CD8-positive, alpha-beta memory T cell (primary cell): ENCODE measurements at places on chromosomes 5 and 9. TPM values are rescaled to one million over a fixed set of nuclear protein-coding genes. Genes with fewer than 3 reads are reported as not detected.

DNA sequence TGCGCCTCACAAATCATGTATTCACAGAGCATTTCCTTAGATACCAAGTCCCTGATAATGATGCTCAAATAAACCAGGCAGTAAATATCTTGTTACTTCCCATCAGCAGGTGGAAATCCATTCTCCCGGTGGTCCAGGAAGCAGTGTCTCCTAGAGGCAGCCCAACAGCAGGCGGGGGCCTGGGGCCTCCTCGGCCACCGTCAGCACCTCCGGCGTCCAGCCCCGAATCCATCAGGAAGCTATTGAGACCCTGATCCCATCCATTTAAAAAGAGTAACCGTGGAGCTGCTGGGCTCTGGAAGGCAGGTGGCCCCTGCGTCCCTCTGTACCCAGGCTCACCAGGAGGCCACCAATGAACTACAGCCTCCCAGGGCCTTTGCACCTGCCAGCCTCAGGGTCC, 54.0 kb downstream of the VAV2 start:
- DNase-seq = no peak

GRCh38 chr5:54621048-54621447, 103.5 kb downstream of the SNX18 start:
- DNase-seq = no peak

DNA sequence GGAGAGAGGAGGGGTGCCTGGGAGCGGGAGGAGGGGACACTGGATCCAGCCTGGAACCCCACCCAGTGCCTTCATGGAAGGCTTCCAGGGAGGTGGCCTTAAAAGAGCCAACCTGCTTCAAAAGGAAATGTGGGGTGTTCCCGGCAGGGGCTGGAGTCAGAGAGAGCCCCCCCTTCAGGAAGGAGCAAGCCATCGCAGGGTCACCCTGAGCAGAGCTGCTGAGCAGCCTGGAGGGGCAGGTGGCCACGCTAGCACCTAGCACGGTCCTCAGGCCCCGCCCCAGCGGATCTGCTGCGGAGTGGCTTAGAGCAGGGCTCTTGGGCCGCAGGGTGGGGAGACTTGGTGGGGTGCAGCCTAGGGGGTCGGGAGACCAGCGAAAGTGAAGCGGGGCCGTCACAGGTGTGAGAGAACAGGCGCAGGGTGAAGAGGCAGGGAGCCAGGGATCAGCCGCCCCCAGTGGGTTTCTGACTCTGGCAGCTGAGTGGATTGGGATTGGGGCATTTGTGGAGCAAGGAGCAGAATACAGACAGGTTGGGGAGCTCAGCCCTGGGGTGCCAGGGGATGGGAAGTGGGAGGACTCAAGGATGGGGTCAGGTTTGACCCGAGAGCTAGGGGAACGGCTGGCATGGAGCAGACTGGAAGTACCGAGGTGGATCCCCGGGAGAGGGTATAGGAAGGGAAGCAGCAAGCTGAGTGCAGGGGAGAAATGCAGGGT, 1.5 kb downstream of the LCN2 start:
- no peak for DNase-seq

DNA sequence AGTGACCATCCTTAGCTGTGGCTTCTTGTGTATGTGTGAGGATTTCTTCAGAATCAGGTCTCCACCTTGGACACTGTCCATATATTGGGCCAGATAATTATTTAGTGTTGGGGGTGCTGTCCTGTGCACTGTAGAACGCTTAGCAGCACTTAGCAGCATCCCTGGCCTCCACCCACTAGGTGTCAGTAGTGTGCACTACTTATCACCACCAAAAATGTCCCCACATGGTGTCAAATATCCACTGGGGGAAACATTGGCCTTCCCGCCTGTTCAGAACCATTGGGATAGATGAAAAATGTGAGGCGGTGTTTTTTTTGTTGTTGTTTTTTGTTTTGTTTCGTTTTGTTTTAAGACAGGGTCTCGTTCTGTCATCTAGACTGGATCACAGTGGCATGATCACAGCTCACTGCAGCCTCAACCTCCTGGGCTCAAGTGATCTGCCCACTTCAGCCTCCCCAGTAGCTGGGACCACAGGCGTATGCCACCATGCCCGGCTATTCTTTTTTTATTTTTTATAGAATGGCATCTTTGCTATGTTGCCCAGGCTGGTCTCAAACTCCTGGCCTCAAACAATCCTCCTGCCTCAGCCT, 67.7 kb downstream of the TENT4A start:
- DNase-seq = no peak

GRCh38 chr5:119016125-119016774, 27.9 kb upstream of the DTWD2 start:
- no peak for DNase-seq

DNA sequence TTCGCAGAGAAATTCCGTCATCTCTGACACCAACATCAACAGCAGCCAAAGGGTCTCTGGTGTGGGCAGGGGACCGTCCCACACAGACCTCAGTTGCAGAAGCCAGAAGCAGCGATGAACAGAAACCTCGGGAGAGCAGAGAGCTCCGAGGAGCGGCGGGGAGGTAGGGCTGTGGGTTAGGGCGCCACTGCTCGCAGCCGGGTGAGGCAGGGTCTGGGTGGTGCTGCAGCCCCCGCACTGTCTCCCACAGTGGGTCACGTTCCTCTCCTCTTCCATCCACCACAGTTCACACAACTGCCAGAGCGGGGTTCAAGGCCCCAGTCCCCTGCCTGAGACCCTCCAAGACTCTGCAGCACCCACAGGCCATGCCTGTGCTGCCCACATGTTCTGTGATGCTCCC, 99.9 kb downstream of the OLFM1 start:
- DNase-seq = no peak

DNA sequence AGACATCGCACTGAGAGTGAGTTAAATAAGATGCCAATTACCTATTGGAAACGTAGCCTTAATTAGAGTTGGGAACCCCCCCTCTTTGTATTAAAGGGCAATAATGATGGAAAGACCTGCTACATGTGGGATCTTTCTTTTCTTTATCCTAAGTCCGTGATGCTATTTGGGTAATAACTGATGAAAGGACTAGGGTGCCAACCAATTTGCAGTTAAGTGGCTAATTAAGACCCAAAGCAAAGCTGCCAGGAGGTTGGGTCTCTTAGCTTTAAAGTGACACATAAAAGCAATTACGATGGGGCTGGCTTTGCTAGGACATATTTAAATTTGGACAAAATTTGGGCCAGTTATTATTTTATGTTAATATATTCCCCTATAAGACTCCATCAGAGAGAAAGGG, 728.8 kb downstream of the NR2F1-AS1 start:
- no peak for DNase-seq

DNA sequence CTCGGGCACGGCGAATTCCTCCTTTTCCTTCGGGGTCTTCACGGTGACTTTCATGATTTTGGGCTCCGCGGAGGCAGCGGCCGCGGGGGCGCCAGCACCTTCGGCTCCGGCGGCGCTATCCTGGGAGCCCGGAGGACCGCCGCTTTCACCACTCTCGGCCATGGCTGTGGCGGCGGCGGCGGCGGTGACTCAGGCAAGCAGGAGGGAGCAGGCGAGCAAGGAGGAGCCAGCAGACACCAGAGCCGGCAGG, 315 bp downstream of the UBQLN1 start:
- no peak for DNase-seq

DNA sequence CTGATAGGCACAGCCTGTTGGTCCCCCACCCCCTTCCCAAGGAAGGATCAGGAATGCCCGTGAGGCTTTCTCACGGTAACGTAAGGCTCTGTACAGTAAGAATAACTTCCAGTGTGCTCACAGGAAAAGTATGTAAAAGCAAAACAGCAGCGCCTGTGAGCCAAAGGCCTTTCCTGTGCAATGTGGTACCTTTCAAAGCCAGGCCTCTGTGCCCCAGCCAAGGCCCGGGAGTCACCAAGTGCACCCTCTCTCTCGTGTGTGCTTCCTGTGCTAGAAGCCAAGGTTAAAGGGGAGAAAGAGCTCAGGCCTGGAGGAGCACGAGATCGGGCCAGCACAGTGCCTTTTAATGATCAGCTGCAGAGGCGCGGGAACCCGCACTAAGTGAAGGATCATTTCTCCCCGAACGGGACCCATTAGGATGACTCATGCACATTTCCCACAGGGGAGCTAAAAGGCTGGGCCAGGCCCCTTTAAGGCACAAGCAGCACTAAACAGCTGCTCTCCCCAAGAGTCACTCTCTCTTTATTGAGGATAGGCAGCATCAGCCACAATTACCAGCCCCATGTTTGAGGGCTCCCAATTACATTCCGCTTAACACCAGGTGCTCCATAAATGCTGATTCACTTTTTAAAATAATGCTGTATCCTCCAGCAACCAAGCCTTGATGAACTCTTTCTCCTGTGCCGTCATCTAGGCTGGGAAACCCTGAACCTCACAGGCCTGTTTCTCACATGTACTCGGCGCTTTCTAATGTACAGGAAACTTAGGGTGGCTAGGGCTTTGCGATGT, 42.8 kb downstream of the SHB start:
- DNase-seq = no peak

DNA sequence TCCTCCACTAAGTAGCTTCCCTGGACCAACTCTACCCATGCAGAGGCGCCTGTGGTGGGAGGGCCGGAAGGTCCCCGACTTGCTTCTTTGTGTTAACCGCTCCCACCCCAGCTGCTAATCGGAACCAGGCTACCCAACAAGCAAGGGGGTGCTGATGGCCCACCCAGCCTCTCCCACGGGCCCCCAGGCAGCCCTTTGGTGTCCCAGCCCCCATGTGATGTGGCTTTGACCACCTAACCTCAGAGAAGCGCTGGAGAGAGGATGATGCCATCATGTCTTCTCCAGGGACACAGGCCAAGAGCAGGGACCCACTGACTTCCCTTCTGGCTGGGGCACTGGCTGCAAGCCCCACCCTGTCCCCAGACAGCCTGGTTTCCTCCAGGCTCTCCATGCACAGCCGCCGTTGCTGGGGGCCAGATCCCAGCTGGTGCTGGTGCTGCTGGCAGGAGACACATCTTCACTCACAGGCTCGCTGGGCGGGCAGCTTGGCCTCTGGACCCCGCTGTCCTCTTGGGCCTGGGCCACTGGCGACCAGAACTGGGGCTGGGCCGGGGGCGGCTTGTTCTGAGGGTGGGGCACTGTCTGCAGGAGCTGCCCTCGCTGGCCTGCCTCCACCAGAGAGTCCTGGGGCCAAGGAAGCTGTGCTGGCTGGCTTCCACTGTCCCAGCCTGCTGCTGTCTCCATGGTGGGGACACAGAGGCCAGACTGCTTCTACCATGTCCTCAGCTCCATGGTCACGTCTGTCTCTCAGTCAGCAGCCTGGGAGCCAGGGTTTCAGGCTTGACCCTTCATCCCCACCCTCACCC, 27.8 kb downstream of the LAMC3 start:
- no peak for DNase-seq

Gene OGN
- not detected for total RNA-seq

Gene TXNDC8
- total RNA-seq = not detected

Gene BTNL8
- total RNA-seq = 0.13 TPM

Gene PRRX2
- total RNA-seq = 0.35 TPM

Gene SUSD1
- 5.3 TPM for total RNA-seq
